ENCODE measurements at places on chromosomes 5 and 9.

DNA sequence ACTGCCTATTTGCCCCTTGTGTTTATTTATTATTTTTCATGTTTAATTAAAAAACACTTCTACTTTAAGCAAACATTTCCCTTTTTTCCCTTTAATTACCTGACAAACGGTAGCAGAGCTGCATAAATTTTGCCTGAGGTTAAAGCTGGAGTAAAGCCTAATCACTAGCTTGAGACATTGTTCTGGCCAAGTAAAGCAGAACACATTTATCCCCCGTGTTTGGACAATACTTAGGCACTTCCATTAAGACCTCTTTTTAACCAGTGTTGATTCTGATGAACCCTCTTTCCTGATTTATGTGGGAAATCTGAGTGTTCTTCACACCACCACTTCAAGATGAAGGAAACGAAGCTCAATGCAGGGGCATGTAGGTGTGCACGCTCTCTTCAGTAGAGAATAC, 54.5 kb downstream of the BNC2 start:
- no peak for DNase-seq

DNA sequence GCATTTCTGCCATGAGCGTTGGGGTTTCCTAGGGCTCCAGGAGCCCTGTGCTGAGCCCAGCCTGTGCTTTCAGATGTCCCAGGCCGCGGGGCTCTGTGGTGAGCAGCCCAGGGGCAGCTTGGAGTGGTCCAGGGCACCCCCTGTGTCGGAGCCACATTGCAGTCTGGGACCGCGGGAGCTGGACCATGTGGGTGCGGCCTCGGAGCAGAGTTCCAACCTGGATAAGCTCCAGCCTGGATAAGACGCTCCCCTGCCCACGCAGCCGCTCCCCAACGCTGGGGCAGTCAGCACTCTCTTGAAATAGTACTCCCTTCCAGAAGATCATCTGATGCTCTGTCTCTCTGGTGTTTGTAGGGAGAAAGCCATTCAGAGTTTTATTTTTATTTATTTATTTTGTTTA, 111.1 kb downstream of the WNK2 start:
- no peak for DNase-seq

DNA sequence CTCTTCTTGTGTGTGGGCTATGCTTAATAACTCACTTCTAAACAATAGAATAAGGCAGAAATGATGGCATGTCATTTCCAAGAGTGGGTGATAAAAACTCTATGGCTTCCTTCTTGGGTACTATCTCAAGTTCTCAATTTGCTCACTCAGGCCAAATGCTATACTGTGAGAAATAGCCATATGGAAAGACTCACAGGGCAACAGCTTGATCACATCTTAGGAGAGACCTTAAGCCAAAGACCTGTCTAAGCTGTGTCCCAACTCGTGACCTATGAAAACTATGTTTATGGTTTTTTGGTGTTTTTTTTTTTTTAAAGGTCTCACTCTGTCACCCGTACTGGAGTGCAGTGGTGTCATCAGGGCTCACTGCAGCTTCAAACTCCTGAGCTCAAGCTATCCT, 2.1 kb upstream of the UIMC1 start:
- DNase-seq = no peak

DNA sequence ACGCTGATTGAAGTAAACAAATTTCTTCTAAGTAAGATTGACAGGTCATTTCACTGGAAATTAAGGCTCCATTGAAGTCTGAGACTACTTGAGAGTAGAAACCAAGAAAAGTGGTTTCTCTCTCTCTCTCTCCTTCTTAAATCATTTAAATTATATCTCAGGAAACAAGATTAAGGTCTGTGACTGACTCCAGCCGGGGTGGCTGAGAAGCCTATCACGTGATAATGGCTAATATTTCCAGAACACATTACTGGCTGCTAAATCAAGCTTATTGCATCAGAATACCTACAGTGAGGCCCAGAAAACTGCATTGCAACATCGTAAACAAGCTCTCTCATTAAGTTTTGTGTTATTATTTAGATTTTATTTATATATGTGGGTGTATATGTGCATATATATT, 88.4 kb downstream of the PTCD2 start:
- no peak for DNase-seq

- no peak for DNase-seq
Observed at GRCh38 chr9:106322706-106323245, 540.2 kb upstream of the ZNF462 start.

DNA sequence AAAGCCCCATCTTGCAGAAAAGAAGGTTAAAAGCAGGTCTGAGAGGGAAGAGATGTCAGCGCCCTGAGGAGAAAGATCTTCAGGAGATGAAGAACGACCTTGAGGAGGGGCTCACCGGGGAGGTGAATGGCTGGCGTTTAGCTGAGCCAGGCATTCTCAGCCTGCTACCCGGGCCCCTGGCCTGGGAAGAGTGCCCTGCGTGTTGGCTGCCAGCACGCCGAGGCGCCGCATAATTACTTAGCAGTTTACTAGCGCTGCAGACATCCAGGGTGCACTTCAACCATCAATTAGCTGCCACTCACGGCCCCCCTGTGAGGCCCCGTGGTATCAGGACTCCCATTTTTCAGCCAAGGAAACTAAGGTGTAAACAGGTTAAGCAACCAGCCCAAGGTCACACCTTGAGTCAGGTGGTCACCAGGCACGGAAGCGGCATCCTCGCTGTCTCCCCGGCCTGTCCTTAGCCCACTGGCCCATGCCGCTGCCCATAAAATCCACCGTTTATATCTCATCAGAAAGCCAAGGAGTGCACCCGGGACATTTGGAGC, 551.9 kb downstream of the BNC2 start:
- DNase-seq = no peak

- DNase-seq = peak; percentile 90
Observed at GRCh38 chr9:137302118-137302448, at the start of gene NRARP. NRARP (minus strand) TSS chr9:137302271; CDS start chr9:137301928, 343 bp downstream.

DNA sequence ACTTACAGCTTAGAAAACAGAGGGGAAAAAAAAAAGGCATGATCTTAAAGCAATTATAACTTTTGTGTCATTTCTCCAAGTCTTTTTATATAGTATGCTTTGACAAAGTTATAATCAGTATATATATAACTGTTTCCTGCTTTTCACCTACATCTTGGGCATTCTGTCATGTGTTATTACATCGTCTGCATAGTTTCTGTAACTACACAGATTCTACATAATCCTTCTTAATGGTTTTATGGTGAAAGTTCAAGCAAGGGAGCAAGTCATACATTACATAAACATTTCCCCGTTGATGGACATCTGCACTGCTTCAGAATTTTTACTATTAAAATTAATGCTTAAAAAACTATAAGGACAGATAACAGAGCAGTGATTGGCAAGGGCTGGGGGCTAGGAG, 12.1 kb downstream of the FEM1C start:
- no peak for DNase-seq

DNA sequence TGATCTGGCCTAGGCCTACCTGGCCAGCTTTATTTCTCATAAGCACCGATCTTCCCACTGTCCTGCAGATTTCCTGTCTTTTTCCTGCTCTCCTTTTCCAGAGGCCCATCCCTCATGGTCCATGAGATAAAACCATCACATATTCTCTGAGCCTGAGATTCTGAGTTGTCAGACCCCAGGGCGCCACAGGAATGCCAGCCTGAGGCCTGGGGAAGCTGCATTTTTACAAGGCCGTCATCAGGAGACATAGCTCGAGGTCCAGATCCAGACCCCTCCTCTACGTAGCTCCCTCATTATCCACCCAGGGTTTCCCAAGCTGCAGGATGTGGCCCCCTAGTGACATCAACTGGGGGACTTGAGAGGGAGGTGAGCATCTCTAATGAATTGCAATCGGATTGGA, 204.3 kb downstream of the ATPSCKMT start:
- no peak for DNase-seq

- DNase-seq = no peak
Observed at GRCh38 chr5:123916345-123917121, 404.6 kb downstream of the CSNK1G3 start.

GRCh38 chr5:38656568-38656967, 100.1 kb upstream of the LIFR start:
- no peak for DNase-seq

Measured in activated T-helper 9 cell treated with anti-CD3 and anti-CD28 coated beads, Interleukin-2, amount 50 U/mL, for 16 hours (primary cell).